ENCODE measurements at places on chromosomes 12 and 14. TPM values are rescaled to one million over a fixed set of nuclear protein-coding genes. Genes with fewer than 3 reads are reported as not detected.

- DNase-seq: no peak
These were observed 6.8 kb downstream of the ACAD10 start for GRCh38 chr12:111692575-111693210.

GRCh38 chr14:53517270-53517960 lies 364.3 kb upstream of the DDHD1 start:
- no peak for DNase-seq

GRCh38 chr12:3605692-3606091 lies 114.7 kb downstream of the PRMT8 start:
- DNase-seq: no peak

GRCh38 chr14:105070760-105071137 lies 5.5 kb upstream of the GPR132 start:
- DNase-seq: no peak

DNA sequence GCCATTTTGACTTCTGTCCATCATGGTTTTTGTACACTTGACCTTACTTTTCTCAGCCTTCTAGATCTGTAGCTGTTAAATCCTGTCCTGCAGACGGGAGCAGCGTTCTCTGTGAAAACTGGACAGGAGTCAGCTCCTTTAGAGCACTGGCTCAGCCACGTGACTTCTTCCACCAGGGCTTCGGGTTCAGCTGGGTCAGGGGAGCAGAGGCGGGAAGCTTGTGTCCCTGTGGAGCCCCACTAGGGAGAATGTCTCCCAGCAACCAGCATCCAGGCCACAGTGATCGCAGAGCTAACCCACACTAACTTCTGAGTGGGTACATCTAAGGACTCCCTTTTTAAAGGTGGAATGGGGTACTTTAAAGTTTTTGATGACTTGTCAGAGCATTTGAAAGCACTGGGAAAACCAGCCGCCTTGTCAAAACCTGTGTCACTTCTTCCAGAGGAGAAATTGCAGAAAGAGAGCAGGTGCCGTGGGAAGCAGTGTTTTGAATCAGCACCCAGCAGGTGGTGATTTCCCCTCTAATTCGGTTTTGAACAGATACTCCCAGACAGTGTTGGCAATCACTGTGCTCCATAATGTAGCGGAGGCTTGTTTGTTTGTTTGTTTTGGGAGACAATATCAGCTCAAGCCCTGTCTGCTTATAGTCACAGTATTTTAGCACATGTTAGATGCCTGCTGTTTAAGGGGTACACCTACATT lies 17.9 kb downstream of the DERA start:
- no peak for DNase-seq

GRCh38 chr12:93880853-93881522 lies 203.8 kb downstream of the CRADD start:
- DNase-seq: no peak

DNA sequence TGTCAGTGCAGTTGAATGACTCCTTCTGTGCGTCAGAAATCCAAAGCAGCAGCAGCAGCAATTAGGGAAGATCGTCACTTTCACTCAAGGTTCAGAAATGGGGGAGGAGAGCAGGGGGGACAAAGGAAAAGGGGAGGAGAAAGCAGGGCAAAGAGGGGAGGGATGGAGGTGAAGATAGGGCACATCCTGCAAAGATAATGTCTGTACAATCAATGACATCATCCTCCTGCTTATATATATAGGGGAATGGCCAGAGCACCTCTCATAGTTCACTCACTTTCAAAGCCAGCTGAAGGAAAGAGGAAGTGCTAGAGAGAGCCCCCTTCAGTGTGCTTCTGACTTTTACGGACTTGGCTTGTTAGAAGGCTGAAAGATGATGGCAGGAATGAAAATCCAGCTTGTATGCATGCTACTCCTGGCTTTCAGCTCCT lies at the start of gene NTS:
Gene NTS (plus strand): TSS at position 265 of the 431 bp plus-strand sequence. CDS start 109 bp downstream, at position 374.
- no peak for DNase-seq

NXPH4 gene
- polyA plus RNA-seq: 4.4 TPM

NINJ2 gene
- 1.4 TPM for polyA plus RNA-seq

- DNase-seq: no peak
These were observed 164.1 kb downstream of the SPTSSA start for GRCh38 chr14:34297786-34298520.

DNA sequence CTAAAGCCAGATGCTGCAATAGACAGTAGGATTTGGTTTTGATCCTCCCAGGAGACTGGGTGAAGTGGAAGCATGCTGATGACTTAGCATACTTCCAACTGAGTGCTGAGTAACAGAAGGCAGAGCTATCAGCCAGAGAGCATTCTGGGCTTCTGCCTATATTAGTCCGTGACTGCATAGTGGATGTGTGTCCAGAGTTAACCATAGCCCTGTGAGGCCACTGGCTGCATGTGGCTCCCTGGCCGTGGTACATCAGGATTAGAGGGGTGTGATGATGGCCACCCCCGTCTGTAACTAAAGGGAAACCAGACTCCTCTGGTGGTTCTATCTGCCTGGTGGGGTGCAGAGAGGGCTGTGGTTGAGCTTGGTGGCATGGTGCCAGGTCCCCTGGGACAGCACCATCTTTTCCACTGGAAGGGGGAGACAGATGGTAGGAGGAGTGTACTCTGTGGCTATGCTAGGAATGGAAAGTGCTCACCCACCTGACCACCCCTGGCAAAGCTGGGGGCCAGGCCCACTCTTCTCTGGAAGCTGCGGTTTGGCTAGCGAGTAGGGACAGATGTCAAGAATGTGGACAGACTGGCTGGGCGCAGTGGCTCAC lies 27.4 kb downstream of the ABCD4 start:
- DNase-seq: no peak

- no peak for DNase-seq
These were observed 125.4 kb downstream of the CAND1 start for GRCh38 chr12:67394550-67394949.

KRT84 gene
- not detected for polyA plus RNA-seq

DNA sequence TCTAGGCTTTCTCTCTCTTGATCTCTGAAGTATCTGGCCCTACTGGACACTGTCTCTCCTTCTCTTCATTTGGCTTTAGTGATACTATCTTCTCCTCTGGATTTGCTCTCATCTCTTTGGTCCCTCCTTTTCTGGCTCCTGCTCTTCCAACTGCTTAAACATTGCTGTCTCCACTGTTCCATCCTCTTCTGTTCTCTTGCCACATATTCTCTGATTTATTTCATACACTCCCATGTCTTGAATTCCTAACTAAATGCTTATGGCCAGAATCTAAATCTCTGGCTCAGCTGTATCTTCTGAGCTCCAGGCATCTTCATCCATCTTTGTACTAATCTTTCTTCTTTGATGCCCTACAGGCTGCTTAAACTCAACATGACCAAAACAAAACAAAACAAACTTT lies 25.5 kb upstream of the PCED1B start:
- no peak for DNase-seq
